ENCODE measurements at places on chromosomes 7 and 10. TPM values are rescaled to one million over a fixed set of nuclear protein-coding genes. Genes with fewer than 3 reads are reported as not detected.

The THSD7A gene
- total RNA-seq: not detected

The OR2F1 gene
- total RNA-seq: not detected

The SLC13A4 gene
- total RNA-seq: not detected

The PSD gene
- total RNA-seq: 16.7 TPM

The NXPH1 gene
- total RNA-seq: not detected

The PBLD gene
- 1.6 TPM for total RNA-seq

The ZNF800 gene
- 73.9 TPM for total RNA-seq

The HGF gene
- total RNA-seq: not detected

The MKRN1 gene
- total RNA-seq: 129 TPM

The LIPK gene
- total RNA-seq: not detected
